ENCODE measurements at places on chromosomes 5 and 9.

GRCh38 chr9:92097997-92098482 is 17.2 kb downstream of the SPTLC1 start:
- peak; percentile 59 for DNase-seq

GRCh38 chr9:90815944-90816357 is 14.3 kb downstream of the SYK start:
- no peak for DNase-seq

GRCh38 chr9:112705768-112706427 is 12.0 kb downstream of the INIP start:
- no peak for DNase-seq

GRCh38 chr9:107653263-107653821 is 163.8 kb upstream of the KLF4 start:
- no peak for DNase-seq

All from CD4-positive, alpha-beta T cell treated with Interleukin-4 for 4 hours (primary cell).